Renal cortex interstitium (tissue), 15 donors: ENCODE measurements at places on chromosomes 4 and X. TPM values are rescaled to one million over a fixed set of nuclear protein-coding genes. Genes with fewer than 3 reads are reported as not detected.

- no peak for DNase-seq
These were observed 3.2 kb downstream of the SNX25 start for GRCh38 chr4:185212581-185212980.

- peak; percentile 86 for DNase-seq
These were observed 30.1 kb upstream of the SCOC start for GRCh38 chr4:140343303-140343702.

DNA sequence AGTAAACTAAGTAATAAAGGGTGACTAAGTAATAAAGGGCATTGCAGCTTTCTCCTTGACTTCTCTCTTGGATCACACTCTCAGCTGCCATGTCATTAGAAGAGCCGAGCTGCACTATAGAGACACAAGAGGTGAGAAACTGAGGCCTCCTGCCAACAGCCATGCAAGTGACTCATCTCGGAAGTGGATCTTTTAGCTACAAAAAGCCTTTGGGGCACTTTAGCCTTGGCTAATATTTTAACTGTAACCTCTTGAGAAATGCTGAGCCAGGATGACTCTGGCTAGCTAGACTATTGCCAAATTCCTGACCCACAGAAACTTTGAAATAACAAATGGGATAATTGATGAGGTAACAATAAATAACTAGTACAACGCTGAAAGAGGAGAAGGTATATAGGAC, 1.5 kb upstream of the NEIL3 start:
- DNase-seq = no peak

GRCh38 chr4:134636338-134637051, 434.9 kb upstream of the PABPC4L start:
- no peak for DNase-seq

- DNase-seq = no peak
These were observed 106.8 kb downstream of the COL25A1 start for GRCh38 chr4:109195646-109196045.

DNA sequence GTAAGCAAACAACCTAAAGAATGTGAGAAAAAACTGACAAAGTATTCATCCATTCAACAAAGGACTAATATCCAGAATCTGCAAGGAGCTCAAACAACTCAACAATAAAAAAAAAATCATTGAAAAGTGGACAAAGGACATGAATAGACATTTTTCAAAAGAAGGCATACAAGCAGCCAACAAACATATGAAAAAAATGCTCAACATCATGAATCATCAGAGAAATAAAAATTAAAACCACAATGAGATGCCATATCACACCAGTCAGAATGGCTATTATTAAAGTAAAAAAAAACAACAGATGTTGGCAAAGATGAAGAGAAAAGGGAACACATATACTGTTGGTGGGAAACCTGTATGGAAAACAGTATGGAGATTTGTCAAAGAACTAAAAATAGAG, 120.7 kb upstream of the ADGRL3 start:
- DNase-seq = no peak

DNA sequence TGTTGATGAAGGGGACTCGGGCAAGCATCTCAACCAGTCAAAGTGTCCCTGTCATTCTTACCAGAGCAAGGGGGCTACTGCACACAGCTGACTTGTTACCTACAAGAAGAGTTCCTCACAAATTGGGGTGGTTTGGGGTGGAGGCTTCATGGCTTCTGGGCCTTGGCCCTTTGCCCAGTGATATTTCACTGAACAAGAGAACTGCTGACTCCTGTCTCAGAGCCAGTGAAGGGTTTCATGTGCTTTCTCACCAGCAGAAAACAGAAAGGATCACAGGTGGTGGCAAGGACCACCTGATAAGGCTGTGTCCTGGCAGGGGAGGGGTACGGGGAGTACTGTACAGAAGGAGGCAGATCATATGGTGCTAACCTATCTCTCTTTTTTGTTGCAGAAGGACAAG, 53.5 kb downstream of the DLG3 start:
- DNase-seq = no peak

DNA sequence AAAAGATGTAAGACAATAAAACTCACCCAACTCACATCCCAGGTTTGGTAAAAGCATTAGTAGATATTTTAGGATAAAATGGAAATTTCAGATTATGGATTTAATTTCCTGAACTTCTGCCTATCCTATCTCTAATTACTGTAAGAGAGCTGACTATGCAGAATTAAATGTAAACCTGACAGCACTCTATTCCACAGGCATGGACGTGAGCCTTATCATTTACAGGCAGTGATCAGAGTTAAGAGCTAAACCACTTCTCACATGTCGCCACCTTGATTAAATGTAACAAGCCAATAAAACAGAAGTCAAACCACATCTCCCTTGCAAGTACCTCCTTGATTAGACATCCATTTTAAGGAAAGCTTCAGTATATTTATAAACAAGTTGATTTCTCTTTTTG, 97.5 kb upstream of the CBR4 start:
- DNase-seq = no peak

- no peak for DNase-seq
These were observed 9.0 kb downstream of the BMP3 start for GRCh38 chr4:81039351-81039972.

- DNase-seq = no peak
These were observed 162.2 kb downstream of the KLHL4 start for GRCh38 chrX:87679849-87680248.

DNA sequence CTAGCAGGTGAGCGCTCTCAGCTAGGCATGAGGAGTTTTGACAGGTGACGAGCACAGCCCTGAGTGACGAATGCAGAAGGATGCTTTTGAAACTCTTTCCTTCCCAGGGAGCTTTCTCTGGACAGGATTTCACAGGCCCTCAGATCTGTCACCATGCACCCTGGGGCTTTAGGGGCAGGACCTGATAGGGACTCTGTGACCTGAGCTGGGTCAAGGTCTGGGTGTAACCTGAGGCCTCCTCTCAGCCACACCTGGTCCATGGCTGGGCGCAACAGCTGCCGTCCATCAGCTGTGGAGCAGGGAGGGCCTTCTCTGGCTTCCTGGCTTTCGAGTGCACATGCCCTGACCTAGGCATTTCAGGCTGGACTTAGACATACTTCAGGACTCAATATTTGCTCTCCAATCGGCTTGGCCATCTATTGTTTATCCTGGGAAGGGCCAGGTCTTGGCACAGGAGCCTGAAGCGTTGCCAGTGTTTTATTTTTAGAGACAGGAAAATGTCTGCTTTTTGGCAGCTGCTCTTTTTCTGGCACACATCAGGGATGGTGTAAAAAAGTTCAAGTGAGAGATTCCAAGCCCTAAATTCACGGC, 56.4 kb downstream of the C4orf51 start:
- no peak for DNase-seq

DNA sequence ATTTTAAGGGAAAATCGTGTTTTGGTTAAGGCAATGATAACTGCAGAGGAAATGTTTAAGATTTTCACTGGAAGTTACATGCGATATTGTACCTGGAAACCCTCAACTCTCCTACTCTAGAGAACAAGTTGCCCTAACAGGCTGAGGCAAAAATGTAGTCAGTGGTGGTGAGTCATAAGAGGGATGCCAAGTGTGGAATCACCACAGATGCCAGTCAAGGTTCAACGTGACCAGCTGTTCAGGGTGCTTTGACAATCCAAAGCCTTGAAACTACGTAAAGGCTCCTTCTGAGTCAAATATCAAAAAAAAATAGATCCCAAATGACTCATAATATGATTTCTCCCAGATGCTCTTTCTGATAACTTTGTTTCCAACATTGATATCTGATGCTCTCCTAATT, 77.9 kb upstream of the AFF2 start:
- no peak for DNase-seq

GRCh38 chr4:3199653-3200422, 49.1 kb upstream of the MSANTD1 start:
- DNase-seq = no peak

DNA sequence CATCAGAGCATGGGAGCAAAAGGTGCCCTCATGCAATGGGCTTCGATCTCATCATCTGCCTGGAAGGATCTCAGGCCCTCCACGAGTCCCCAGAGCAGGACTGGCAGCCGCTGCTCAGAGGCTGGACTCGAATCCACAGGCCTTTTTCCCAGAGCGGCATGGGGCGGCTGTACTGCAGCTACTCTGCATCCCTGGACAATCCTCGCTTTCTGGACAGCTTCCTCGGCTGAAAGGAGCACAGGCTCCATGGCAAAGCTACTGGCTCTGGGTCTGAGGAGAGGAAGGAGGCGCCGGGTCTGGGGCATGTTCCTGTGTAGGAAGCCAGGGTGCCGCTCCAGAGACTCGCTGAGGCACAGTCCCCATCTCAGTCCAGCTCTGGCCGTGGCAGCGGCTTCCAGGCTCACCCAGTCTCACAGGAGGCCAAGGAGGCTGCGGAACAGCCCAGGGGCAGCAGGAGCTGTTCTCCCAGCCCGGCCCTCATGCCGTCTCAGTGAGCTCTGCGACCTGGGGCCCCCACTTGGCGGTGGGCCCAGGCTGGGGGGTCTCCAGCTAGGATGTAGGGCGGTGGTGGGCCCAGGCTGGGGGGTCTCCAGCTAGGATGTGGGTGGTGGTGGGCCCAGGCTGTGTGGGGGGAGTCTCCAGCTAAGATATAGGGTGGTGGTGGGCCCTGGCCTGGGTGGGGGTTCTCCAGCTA, 2.7 kb upstream of the SPON2 start:
- DNase-seq = no peak

GRCh38 chrX:38970845-38971244, 169.6 kb downstream of the MID1IP1 start:
- no peak for DNase-seq

DNA sequence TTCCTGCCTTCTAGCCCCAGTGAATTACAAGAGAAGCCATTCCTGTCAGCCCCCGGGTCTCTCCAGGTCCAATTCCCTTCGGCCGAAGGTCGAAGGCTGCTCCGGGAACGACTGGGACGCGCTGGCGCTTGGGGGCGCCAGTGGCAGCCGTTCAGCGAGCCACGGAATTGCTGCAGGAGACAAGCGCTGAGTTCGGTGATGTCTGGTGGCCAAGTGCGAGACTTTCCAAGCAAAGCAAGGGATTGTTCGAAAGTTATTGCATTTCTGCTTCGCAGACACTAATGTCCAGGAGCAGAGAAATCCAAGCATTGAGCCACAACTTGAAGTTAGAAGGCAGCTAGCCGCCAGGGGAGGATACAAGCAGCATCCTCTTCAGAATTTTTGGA, 1.1 kb upstream of the DKK2 start:
- no peak for DNase-seq

DNA sequence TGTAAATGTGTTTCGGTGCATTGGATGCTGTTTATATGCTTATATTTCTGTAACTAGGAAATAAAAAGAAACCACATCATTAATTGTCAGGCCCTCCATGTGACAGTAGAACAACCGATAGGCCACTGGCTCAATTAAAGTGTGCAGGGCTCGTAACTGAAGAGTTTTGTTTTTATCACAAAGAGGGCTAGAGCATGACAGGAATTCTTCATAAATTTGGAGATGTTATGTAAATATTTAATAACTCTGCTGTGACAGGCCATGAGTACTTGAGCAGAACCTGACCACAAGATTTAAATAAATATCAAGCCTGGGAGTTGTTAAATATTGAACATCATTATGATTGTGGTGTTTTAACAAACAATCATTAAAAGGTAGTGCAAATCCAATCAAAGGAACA, 55.9 kb downstream of the MID1 start:
- no peak for DNase-seq

- DNase-seq = no peak
These were observed 110.2 kb upstream of the WDR1 start for GRCh38 chr4:10226756-10227155.

GRCh38 chr4:121564840-121565375, 131.9 kb downstream of the ANXA5 start:
- no peak for DNase-seq

- DNase-seq = no peak
These were observed 94.9 kb upstream of the SHISA3 start for GRCh38 chr4:42302348-42302747.

- DNase-seq = no peak
These were observed 86.5 kb downstream of the MAGED4 start for GRCh38 chrX:52271206-52271605.

- DNase-seq = no peak
These were observed 36.3 kb upstream of the TBC1D14 start for GRCh38 chr4:6873291-6873690.

DNA sequence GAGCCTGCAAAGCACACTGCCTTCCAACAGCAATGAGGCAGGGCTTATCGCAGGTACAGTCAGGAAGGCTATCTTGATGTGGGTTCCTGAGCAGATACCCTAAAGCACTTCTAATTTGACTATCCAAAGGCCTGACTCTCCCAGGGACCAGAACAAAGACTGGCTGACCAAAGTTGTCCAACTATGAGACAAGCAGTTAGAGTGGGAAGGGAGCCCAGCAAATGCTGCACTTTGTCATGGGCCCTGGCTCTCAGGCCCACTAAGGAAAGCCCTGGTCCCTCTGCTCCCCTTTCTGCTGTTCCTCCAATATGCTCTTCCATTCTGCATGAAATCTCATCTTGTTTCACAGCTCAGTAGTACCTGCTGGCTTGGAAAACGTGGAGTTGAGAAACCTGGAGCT, 391.0 kb downstream of the RAB28 start:
- DNase-seq = no peak

GRCh38 chrX:24285082-24285481, 28.8 kb downstream of the SUPT20HL2 start:
- no peak for DNase-seq

DNA sequence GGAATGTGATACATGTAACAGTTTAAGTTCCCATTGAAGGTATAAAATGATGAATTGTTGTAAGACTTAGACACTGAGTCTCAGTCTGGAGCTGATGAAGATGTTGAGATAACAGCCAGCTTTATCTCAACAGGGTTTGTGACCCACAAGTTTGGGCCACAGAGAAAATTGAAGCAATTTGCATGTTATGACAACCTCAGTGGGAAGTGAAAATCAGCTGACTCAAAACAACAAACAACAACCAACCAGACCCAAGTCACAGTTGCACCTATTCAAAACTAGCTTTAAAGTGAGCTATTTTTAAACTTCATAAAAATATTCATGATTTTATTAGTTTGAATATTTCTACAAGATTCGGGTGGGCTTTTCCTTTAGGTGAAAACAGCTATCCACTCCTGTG, 8.0 kb downstream of the SFRP2 start:
- no peak for DNase-seq

GLRA2 gene
- 0.19 TPM for polyA plus RNA-seq

RAB9A gene
- polyA plus RNA-seq = 29.3 TPM

TRIM75 gene
- 0.06 TPM for polyA plus RNA-seq

TRIM61 gene
- 2.8 TPM for polyA plus RNA-seq

CLGN gene
- 3.5 TPM for polyA plus RNA-seq

TAF1 gene
- 45.2 TPM for polyA plus RNA-seq

ARR3 gene
- polyA plus RNA-seq = 0.79 TPM

ANAPC4 gene
- polyA plus RNA-seq = 60.2 TPM

NAP1L2 gene
- polyA plus RNA-seq = 4.7 TPM

TMSB15A gene
- 46.8 TPM for polyA plus RNA-seq

PRR32 gene
- polyA plus RNA-seq = not detected

AFF2 gene
- 6.3 TPM for polyA plus RNA-seq

SUPT20HL1 gene
- polyA plus RNA-seq = not detected

ARSJ gene
- 16.2 TPM for polyA plus RNA-seq

TMEM156 gene
- 3.2 TPM for polyA plus RNA-seq

TMEM33 gene
- 48.6 TPM for polyA plus RNA-seq

CT45A1 gene
- not detected for polyA plus RNA-seq

SH3D19 gene
- polyA plus RNA-seq = 31.4 TPM

SLC7A11 gene
- 2.3 TPM for polyA plus RNA-seq
